ENCODE measurements at places on chromosomes 6 and 20.

DNA sequence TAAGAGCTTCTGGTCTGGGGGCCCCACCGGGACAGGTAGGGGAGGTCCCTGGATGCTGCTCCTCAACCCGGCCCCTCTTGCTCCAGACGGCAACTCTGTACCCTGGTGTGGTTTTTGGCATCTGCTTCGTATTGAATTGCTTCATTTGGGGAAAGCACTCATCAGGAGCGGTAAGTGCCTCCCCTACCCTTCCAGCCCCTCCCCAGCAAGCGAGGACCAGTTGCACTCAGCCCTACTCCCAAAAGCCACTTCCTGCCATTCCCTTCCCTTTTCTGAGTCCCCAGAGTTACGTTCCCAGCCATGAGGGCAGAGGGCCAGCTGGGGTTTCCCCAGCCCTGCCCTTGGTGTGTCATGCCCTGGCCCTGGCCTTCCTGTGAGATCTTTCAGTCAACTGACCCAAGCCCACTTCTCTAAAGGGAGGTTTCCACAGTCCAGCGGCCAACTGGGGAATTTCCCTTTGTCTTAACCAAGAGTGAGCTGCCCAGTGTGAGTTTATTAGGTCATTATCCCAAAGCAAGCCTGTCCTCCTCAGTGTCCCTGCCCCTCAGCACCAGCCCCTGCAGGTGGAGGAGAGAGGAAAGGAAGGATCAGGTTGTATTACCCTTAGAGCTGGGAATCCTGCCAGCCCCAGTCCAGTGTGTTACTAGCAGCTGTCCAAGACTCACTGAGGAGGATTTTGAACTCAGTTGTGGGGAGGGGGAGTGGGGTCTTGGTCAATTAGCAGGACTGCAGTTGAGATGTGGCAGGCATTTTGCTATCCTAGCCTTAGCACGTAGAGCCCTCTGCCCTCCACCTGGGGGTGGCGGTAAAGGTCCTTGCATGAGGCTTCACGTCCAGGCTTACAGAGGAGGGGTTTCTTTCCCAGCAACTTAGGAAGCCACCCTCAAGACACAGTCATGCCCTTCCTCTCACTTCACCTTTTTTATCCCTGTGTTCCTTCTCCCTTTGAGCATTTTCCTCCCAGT lies 45.8 kb downstream of the TM9SF4 start:
- H3K4me3 ChIP-seq = no peak overlapping the region
- H3K4me1 ChIP-seq = no peaks in the 10 kb centered on the region

DNA sequence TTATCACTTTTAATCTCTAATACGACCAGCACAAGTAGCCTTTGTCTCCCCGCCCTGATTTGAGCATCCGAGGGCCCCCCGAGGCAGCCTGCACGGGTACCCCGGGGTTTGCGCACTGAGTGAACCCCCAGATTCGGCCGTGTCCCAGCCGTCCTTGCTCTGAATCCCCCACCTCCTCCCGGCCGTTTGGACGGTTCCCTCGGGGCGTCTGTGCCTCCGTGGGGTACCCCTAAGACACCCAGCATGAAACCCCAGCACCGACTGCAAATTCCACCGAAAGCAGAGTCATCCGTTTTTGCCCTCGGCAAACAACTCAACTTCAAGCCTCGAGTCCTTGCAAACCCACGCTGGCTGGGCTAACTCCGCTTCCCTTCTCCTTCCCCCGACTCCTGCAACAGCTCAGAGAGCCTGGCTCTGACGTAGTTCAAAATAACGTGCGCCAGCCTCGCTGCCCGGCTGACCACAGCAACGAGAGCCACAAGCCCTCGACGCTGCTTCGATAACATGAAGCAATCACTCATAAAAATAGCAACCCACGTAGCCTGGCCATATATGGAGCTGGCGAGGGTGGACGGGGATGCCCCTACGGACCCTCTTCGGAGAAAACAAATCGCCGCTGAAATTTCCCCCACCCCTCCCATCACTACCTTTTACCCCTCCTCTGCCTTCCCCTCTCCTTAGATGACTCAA lies 764 bp upstream of the SNAP25 start:
- H3K4me1 ChIP-seq = peaks cover 3% of the 10 kb centered on the region
- peak overlapping the region; percentile 82 for H3K27ac ChIP-seq
- H3K4me3 ChIP-seq = peak overlapping the region; percentile 73
- peaks cover 3% of the 10 kb centered on the region for H3K27me3 ChIP-seq

GRCh38 chr6:2998998-2999617 lies 586 bp upstream of the NQO2 start:
- no peaks in the 10 kb centered on the region for H3K27me3 ChIP-seq
- no peaks in the 10 kb centered on the region for H3K36me3 ChIP-seq
- peak overlapping the region; percentile 79 for H3K27ac ChIP-seq
- H3K4me1 ChIP-seq = peaks cover 26% of the 10 kb centered on the region
- DNase-seq = peak; percentile 78

DNA sequence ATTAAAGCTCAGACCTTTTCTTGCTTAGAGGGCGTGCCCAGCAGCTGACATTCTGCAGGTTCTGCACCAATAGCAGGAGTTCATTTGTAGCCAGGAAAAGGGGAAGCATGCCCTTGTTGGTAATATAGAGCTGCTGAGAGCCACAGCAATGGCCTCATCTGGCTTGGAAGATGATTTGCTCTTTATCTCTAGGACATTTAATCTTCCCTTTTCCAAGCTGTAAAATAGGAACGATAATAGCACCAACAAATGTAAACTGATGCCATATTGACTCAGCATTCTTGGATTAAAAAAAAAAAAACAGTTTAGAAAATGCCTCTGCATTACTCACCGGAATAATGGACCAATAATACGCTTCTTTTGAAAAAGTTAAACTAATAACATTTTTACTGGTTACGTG lies 93.4 kb upstream of the SLC2A12 start:
- no peaks in the 10 kb centered on the region for H3K36me3 ChIP-seq
- no peaks in the 10 kb centered on the region for H3K27me3 ChIP-seq
- peaks cover 7% of the 10 kb centered on the region for H3K4me1 ChIP-seq
- no peak for DNase-seq

DNA sequence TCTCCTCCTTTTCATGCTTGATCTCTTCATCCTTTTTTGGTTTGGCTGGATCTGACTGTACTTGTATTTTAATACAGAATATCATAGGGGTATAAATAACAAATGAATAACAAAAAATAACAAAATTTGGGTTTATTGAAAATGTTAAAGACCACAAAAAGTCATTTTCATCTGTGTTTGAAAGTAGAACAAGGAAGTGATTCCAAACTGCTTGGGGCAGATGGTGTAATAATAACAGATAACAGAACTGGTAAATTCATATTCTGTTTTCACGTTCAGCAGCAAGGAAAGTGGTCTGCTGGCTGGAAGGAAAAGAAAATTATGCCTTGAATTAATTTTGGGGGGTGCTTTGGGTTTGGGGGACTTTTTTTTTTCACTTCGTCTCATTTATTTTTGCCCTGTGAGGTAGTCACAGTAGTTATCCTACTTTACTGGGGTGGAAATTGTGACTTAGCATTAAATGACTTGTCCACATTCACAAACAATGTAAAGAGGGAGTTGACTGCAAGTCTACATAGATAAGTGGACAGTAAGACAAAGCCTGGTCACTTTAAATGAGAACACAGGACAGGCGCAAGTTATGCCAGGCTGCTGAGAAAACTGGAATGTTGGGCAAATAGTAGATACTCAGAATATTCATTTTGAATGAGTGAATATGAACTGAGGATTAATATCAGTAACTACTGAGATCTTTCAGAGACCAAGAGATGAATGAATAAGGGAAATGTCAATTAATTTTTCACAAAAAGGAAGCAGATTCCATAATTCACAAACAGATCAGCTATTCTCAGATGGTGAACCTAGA lies 193.9 kb upstream of the CITED2 start:
- no peaks in the 10 kb centered on the region for H3K27me3 ChIP-seq
- H3K4me3 ChIP-seq = no peak overlapping the region
- H3K36me3 ChIP-seq = no peaks in the 10 kb centered on the region
- no peak overlapping the region for H3K27ac ChIP-seq
- peaks cover 9% of the 10 kb centered on the region for H3K4me1 ChIP-seq
- DNase-seq = no peak

GRCh38 chr6:21592953-21593352 lies 598 bp upstream of the SOX4 start:
- no peak overlapping the region for H3K27ac ChIP-seq
- H3K36me3 ChIP-seq = no peaks in the 10 kb centered on the region
- H3K27me3 ChIP-seq = no peaks in the 10 kb centered on the region
- H3K4me3 ChIP-seq = peak overlapping the region; percentile 95

DNA sequence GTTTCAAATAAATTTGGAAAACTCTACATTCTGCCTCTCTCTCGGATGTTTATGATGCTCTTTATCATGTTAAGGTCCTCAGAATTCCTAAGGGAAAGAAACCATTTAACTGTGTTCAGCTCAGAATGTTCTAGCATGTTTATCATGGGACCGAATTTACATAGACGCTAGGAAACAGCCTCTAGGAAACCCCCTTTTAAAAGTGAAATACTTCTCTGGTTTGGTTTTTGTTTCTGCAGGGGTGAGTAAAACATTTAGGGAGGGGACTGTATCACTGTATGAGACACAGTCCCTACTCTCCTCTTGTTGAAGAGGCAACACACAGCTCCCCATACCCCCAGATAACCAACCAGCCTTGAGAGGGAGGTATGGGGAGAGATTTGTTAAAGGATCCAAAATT lies 267.6 kb upstream of the SUPT3H start:
- DNase-seq = no peak
- H3K27me3 ChIP-seq = no peaks in the 10 kb centered on the region
- H3K27ac ChIP-seq = no peak overlapping the region
- H3K36me3 ChIP-seq = no peaks in the 10 kb centered on the region

- no peaks in the 10 kb centered on the region for H3K27me3 ChIP-seq
- H3K4me3 ChIP-seq = no peak overlapping the region
- no peak for DNase-seq
- no peaks in the 10 kb centered on the region for H3K36me3 ChIP-seq
These were observed 373.6 kb upstream of the NRSN1 start for GRCh38 chr6:23752414-23752813.

- H3K4me1 ChIP-seq = no peaks in the 10 kb centered on the region
- H3K36me3 ChIP-seq = no peaks in the 10 kb centered on the region
- H3K27ac ChIP-seq = no peak overlapping the region
- H3K4me3 ChIP-seq = no peak overlapping the region
These were observed 135.8 kb upstream of the PRSS16 start for GRCh38 chr6:27111743-27112142.

GRCh38 chr20:611047-611842 lies 1.1 kb upstream of the TCF15 start:
- peaks cover 13% of the 10 kb centered on the region for H3K27me3 ChIP-seq
- H3K4me1 ChIP-seq = no peaks in the 10 kb centered on the region
- DNase-seq = no peak
- no peak overlapping the region for H3K4me3 ChIP-seq

DNA sequence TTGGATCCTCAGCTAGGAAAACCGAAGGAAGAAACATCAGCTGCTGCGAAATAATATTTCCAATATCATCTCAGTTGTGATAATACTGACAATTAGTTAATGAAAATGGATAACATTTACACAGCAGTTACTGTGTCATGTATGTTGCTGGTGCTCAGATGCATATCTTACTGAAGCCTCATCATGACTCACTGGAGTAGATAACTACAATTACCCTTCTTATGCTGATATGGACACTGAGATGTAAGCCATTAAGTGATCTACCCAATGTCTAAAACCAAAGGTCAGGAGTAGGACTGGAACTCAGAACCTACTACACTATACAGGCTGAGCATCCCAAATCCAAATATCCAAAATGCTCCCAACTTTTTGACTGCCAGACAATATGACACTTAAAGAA lies 54.7 kb upstream of the LYRM2 start:
- peaks cover 43% of the 10 kb centered on the region for H3K36me3 ChIP-seq
- H3K27ac ChIP-seq = no peak overlapping the region
- no peak for DNase-seq

- peaks cover 36% of the 10 kb centered on the region for H3K27me3 ChIP-seq
- H3K4me3 ChIP-seq = peak overlapping the region; percentile 73
- DNase-seq = no peak
- peaks cover 57% of the 10 kb centered on the region for H3K4me1 ChIP-seq
These were observed 3.4 kb upstream of the TUBB2B start for GRCh38 chr6:3230900-3231246.

DNA sequence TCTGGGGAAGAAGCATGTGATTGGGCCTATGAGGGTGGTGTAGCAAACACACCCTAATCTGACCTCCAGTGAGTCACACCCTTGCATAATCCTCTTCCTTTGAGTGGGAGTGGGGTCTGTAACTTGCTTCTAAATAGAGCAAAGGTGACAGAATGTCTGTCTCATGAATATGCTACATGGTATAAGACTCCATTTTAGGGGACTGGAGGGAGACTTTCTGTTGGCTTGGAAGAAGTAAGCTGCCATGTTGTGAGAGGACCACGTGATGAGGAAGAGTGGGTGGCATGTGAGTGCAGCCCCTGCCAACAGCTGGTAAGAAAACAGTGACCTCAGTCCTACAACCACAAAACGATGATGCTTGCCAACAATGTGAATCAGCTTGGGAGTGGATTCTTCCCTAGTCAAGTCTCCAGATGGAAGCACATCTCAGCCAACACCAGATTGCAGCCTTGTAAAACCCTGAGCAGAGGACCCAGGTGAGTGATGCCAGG lies 3.7 kb downstream of the AK9 start:
- peaks cover 17% of the 10 kb centered on the region for H3K4me1 ChIP-seq
- no peaks in the 10 kb centered on the region for H3K36me3 ChIP-seq
- no peak overlapping the region for H3K4me3 ChIP-seq
- no peaks in the 10 kb centered on the region for H3K27me3 ChIP-seq

- DNase-seq = no peak
- peaks cover 22% of the 10 kb centered on the region for H3K36me3 ChIP-seq
- H3K4me1 ChIP-seq = no peaks in the 10 kb centered on the region
These were observed 26.3 kb downstream of the SERPINB6 start for GRCh38 chr6:2945153-2945452.

GRCh38 chr6:48889429-48889828 lies 573.6 kb downstream of the MMUT start:
- no peak overlapping the region for H3K4me3 ChIP-seq
- no peaks in the 10 kb centered on the region for H3K36me3 ChIP-seq
- H3K27ac ChIP-seq = no peak overlapping the region
- no peaks in the 10 kb centered on the region for H3K4me1 ChIP-seq

- H3K36me3 ChIP-seq = no peaks in the 10 kb centered on the region
- H3K4me3 ChIP-seq = no peak overlapping the region
- DNase-seq = no peak
These were observed 5.5 kb upstream of the FLRT3 start for GRCh38 chr20:14342918-14343317.

DNA sequence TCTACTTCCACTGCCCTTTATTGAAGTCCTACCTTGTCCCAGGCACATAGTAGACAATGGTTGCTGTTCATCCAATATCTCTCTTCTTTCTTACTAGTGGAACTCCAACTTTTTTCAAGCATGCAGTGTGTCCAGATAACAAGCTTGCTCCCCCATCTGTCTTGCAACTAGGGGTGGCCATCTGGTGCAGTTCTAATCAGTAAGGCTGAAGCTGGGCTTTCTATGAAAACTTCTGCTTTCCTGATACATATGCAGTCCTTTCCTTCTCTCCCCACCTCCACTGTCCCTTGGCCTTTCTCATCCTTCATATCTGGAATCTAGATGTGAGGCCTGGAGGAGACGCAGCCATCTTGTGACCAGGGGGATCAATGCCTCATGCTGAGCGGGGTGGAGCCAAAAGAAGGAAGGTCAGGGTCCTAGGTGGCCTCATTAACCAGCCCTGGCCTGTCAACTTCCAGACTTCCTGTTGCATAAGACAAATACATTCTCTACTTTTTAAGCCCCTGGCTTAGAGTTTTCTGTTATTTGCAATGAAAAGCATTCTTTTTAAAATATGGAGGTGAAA lies 59.6 kb upstream of the ZFP64 start:
- H3K36me3 ChIP-seq = no peaks in the 10 kb centered on the region
- DNase-seq = no peak
- no peak overlapping the region for H3K4me3 ChIP-seq

- H3K27ac ChIP-seq = no peak overlapping the region
- H3K27me3 ChIP-seq = no peaks in the 10 kb centered on the region
- H3K36me3 ChIP-seq = no peaks in the 10 kb centered on the region
- no peaks in the 10 kb centered on the region for H3K4me1 ChIP-seq
- no peak overlapping the region for H3K4me3 ChIP-seq
These were observed 439.0 kb upstream of the CDH4 start for GRCh38 chr20:60813066-60813465.

Measured in thoracic aorta (tissue), 2 donors.